ENCODE measurements at places on chromosomes 5 and 9.
A peak's percentile ranks its signal among the peaks of the same experiment; 100 is the strongest.

GRCh38 chr5:149037817-149038216, 25.0 kb downstream of the SH3TC2 start:
- DNase-seq = no peak

GRCh38 chr5:107235167-107235566, 435.6 kb downstream of the EFNA5 start:
- DNase-seq = no peak

DNA sequence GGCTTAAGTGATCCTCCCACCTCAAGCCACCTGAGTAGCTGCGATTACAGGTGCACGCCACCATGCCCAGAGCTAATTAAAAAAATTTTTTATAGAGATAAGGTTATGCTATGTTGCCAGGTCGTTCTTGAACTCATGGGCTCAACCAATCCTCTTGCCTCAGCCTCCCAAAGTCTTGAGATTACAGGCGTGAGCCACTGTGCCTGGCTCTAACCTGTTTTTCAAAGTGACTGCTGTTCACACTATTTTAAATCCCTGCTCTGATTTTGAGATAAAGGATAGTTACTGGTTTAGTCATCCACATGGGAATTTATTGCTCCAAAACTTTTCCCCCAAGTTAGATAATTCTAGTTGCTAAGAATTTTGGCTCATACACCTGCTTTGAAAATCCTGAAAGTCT, 48.2 kb upstream of the MTMR12 start:
- no peak for DNase-seq

- DNase-seq = no peak
Observed at GRCh38 chr5:88085462-88085861, 183.2 kb downstream of the TMEM161B start.

DNA sequence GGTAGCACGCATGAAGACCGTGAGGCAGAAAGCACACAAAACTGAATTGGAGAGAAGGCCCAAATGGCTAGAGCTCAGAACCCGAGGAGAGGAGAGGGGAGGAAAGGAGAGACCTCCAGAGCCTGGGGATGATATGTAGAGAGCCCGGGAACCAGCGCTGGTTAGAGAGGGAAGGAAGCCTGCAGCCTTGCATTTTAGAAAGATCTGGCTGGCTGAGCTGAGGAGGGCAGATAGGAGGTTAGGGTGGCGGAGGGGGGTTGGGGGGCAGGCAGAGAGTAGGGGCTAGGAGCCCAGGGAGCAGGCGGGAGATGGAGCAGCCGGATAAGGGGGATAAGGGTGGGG, 127.2 kb downstream of the C9orf50 start:
- no peak for DNase-seq

DNA sequence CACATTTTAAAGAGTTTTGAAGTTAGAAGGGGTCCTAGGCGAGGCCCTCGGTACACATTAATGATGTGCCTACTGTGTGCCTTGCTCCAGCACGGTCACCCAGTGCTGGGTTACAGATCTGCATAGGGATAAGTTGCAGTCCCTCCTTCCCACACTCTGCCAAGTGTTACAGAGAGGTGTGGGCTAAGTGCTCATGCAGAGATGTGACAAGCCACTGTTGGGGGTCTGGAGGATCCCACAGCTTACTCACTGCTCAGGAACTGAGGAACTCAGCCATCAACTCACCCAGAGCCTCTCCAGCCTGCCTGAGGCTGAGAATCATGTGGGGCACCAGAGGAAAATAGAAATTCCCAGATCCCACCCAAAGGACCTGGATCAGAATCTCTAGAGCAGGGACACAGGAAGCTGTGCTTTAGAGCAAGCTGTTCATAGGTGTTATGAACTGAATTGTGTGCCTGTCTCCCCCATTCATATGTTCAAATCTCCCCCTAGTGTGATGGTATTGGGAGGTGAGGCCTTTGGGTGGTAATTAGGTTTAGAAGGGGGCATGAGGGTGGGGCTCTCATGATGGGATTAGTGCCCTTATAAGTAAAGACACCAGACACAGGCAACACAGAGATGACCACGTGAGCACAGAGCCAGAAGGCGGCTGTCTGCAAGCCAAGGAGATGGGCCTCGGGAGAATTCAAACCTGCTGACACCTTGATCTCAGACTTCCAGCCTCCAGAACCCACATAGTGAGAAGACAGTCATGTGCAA, 164.1 kb downstream of the HSD17B3 start:
- no peak for DNase-seq

DNA sequence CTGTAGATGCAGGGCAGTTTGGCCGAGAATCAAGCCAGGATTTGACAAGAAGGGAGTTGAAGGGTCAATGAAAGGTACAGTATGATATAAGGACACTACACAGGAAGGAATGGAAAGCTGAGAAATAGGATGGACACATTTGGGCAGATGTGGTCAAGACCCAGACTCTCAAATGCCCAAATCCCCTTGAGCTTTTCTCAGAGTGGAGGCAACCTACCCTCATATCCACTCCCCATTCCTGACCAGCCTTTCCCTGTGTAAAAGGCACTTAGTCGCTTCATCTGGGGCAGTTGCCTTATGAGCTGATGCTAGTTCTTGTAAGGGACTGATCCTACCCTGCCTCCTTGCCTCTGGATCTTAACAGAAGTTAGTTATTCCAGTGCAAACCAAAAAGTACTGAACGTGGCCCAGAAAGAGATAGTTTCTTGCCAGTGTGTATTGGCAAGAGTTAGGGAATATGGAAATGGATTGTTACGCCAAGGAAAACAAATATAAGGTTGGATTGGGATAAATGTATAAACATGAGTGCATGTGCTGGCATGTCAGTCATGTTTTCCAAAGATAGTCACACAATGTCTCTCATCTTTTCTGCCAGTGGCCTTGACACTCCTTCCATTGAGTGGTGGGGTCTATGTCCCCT, 4.1 kb upstream of the MCCC2 start:
- DNase-seq = no peak

- peak; percentile 67 for DNase-seq
Observed at GRCh38 chr9:137049544-137050449, 3.8 kb upstream of the NPDC1 start.

DNA sequence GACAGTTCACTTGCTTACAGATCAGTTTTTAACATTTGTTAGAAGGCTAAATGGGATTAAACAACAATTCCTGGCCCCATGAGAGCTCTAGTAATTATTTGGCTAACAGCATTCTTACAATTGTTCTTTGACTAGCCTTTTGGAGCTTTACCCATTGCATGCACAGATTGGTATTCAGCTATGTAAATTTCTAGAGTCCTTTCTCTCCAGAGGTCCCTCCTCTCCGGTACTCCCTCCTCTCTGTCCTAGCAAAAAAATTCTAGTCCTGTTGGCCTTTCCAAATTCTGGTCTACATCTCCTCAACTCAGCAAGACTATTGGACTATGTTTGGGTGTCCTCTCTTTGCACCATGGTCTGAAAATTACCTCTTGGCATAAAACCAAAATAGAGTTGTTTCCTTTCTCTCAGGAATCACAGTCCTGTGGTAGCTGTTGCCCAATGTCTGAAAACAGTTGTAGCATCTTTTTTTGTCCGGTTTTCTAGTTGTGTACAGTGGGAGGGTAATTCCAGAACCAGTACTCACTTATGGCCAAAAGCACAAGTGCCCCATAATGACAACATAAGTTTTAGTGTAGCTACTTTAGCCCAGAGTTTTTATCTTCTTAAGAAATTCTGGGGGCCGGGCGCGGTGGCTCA, 18.1 kb downstream of the SAR1B start:
- DNase-seq = no peak

GRCh38 chr9:79574136-79574535, 2.4 kb downstream of the TLE4 start:
- no peak for DNase-seq

- no peak for DNase-seq
Observed at GRCh38 chr5:159763562-159763961, 152.7 kb upstream of the ADRA1B start.

- DNase-seq = no peak
Observed at GRCh38 chr5:85049020-85049419, 664.3 kb upstream of the EDIL3 start.

DNA sequence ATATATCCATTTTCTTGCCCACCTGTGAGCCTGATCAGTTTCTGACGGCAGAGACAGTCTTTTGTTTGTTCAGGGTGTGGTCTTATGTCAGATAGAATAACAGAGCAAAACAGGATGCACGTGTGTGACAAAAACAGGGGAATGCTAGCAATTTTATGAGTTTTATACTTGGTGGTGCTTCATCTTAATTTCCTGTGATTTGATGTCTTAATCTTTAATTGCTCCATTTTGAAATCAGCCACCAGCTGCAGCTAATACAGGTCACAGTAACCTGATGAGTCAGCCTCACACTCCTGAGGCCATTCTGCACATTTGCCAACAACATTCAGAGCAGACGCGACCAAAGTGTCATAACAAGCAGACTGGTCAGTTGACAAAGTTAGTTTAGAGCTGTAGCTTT, 42.3 kb upstream of the JMY start:
- DNase-seq = no peak

DNA sequence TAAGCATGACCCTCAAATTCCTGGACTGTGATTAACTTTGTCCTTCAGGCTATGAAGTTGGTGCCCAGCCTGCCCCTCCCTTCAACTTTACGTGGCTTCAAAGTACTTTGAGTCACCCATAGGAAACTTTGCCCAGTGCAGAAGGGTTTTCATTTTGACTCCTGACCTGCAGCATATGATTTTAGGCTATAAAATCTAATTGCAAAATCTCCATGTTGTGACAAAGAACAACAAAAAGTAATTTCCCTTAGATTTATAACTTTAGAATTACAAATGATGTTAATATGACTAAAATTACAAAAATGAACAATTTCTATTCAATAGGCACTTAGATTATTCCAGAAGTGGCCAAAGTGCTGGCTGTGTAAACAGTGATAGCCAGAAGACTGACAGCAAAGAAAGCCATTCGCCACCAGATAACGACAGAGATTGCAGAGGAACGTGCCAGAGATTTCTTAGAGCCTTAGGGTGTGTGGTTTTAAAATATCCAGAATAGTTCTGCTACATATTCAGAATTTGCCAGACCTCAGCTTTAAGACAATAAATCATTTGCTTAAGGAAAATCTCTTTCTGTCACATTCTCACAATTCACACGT, 197.4 kb downstream of the SEMA5A start:
- no peak for DNase-seq

DNA sequence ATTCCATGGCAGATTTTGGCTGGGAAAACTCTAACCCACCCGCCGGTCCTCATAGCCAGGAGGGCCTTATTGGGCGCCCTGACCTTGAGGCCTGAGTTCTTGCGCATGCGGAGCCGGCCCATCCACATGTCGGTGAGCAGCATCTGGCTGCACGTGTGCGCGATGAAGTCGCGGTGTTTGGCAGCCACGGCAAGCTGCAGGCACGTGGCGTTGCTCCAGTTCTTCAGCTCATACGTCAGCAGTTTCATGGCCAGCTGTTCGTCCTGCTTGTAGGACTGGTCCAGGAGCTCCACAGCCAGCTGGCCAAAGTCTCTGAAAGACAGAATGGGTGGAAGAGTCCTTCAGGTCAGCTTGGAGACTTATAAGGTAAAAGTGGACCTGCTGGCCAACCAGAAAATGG, 204.3 kb upstream of the KLF9 start:
- no peak for DNase-seq

GRCh38 chr5:3258050-3258449, 337.6 kb upstream of the IRX1 start:
- DNase-seq = no peak

GRCh38 chr9:10858817-10859216, 246.0 kb upstream of the PTPRD start:
- DNase-seq = no peak

DNA sequence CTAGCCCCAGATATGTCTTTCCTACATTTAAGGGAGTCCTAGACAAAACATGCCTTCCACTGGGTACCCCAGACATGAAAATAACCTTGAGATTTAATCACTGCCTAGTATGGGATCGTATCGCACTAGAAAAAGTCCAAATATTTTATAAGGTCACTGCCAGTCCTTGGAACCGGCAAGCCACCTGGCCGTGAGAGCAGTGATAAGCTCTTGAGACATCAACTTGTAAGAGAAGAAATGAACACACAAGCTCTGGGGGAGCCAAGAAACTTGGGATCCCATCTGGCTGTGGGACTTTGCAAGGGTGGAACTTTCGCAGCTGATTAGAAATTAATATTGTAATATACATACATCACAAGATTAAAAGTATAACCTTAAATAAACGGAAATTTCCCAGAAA, 21.5 kb downstream of the MYO10 start:
- no peak for DNase-seq

GRCh38 chr9:34337403-34337802, 8.0 kb downstream of the NUDT2 start:
- no peak for DNase-seq

DNA sequence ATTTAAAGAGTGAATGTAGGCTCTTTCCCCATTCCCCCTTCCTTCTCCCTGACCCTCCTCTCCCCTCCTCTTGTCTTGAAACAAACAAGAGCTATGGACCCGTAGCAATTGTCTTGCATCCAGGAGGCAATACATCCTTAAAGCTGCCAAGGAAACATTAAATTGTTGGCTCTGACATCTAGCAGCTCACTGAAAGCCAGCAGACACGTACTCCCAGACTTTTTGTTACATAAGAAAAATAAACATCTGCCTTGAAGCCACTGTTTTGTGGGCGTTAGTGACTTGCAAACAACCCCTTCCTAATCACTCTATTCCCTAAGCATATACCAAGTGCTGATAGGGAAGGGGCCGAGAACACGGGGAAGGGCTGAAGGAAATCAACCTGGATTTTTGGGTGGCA, 8.6 kb downstream of the SLC45A2 start:
- no peak for DNase-seq

DNA sequence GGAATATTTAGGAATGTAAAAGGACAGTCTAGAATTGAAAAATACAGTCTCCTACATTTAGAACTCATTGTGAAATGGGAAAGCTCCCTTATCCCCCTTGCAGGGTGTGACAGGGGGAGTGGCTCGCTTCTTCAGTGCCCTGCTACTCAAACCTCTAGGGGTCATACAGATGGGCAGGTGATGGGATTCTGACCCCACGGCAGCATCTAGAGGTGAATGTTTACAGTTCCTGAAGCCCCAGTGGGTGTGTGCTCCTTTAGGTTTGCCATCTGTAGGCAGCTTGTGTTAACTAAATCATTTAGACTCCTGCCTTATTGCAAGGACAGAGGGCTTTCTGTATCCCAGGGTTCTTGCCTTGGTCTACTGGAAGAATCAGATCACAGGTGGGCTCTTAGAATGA, 271.0 kb upstream of the MPDZ start:
- DNase-seq = no peak

GRCh38 chr5:38753141-38753540, 92.7 kb upstream of the OSMR start:
- DNase-seq = no peak

Data from activated CD4-positive, CD25-positive, alpha-beta regulatory T cell treated with anti-CD3 and anti-CD28 coated beads, Interleukin-2, amount 50 U/mL, for 72 hours (primary cell).